ENCODE measurements at places on chromosomes 6 and 20. TPM values are rescaled to one million over a fixed set of nuclear protein-coding genes. Genes with fewer than 3 reads are reported as not detected.

DNA sequence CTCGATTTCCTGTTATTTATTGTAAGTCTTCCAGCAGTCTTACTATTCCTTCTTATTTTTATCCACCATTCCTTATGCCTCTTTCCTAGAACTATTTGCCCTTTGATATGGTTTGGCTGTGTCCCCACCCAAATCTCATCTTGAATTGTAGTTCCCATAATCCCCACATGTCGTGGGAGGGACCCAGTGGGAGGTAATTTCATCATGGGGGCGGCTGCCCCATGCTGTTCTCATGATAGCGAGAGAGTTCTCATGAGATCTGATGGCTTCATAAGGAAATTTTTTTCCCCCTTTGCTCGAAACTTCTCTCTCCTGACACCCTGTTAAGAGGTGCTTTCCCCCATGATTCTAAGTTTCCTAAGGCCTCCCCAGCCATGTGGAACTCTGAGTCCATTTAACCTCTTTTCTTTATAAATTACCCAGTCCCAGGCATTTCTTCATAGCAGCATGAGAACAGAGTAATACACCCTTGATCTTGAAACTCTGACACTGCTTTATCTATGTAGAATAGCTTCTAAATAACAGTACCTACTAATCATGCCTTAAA is 48.8 kb downstream of the PLN start:
- DNase-seq: no peak

GRCh38 chr6:509676-510075 is 118.1 kb downstream of the IRF4 start:
- DNase-seq: no peak

- DNase-seq: no peak
Observed at GRCh38 chr20:8132484-8133309, 631 bp downstream of the PLCB1 start.

DNA sequence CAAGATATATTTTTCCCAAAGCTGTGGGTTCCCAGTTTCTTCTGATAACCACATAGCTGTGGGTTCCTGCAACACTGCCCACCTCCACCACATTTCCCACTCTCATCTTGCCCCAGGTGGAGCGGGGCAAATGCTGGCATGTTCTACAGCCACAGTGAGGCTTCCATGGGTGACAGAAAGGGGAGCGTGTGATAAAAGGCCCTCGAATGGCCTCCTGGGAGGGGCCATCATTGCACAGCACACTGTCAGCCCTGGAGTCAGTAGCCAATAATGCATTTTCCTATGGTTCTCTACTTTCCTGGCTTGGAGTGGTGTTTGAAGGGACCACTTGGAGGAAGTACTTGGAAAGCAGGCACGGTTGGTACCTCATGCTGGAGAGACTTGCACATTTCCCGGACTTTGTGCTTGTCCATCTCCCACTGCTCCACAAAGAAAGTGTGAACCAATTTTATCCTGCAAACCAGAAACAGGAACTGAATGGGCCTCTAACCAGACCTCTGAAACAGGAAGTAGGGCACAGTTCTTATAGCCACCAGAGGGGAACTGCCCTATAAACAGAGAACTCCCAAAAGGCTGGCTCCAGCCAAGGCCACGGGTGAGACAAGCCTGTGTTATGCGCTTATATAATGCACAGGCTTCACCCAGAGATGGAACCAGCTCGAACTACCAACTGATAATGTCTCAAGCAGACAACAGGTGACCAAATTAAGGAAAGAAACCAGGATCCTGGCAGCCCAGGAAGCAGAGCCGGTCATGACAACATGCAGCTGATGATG is 8.6 kb downstream of the MAP3K5 start:
- no peak for DNase-seq

GRCh38 chr20:38373231-38373867 is 27.1 kb downstream of the LBP start:
- no peak for DNase-seq

DNA sequence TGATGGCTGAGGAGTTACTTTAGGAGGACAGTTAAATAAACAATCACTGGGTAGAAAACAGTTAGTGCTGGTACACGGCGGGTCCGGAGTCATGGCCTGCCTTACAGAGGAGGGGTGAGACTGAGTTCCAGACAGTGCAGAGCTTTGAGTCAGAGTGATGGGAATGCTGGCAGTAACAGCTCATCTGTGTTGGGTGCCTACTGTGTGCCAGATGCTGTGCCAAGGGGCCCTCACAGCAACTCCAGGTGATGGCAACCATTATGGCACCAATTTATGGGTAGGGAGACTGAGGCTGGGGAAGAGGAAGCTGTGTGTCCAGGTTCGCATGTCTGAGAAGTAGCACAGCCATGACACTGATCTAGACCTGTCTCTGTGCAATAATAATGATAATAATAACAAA is 132.6 kb downstream of the CEBPB start:
- no peak for DNase-seq

BPIFB1 gene
- not detected for total RNA-seq

RUNX2 gene
- 2.9 TPM for total RNA-seq

Measured in skin of body (tissue), 3 donors.